ENCODE measurements at places on chromosomes 2 and 18.
A peak's percentile ranks its signal among the peaks of the same experiment; 100 is the strongest.

DNA sequence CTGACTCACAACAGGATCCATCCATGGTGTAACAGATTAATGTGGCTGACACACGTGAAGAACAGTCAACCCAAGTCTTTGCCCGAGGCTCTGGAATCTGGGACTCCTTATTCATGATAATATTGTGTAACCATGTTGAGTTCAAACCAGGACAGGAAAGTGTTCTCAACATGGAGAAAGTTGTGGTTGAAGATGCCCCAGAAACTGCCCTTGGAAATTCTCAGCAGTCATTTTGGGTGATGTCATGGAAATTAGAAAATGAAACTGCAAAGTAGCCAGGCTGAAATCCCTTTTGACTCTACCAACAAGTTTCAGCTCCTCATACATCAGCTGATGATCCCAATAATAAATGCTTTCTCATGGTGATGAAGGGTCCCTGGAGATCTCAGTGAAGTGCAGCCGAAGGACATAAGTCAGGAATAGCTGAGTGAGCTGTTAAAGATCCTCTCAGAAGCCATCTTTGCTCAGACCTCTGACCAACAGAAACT lies 307.7 kb downstream of the TNS1 start:
- DNase-seq, result no peak

DNA sequence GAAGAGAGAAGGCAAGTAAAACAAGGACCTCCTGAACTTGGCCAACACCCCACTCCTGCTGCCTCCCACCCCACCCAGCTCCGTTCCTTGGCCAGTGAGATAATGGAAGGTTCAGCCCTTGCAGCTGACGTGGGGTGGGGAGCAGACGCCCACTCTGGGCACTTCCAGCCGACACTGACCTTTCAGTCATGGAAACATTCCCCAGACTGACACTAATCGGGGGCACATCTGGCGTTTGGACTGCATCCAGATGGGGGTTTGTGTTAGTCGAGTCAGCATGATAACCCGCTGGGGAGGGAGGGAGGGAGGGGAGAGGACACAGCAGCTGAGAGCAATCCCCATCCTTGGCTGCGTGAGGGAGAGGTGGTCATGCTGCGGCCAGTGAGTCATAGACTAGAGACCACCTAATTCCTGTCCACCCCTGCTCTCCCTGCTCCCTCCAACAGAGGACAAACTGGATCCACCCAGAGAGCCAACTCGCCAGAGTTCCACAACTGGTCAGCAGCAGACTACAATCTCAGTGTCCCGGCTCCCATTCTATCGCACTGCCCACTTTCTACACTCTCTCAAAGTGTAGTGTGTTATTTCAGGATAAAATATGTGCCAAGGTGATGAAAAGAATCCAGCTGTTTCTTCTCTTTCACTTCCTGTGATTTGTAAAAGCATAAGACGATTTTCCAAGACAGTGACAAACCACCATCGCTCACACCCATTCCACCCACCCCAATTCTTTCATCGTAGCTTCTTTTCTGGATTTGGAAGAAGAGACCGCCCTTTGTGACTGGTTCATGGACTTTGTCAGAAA lies 115.4 kb upstream of the PKDCC start:
- DNase-seq, result no peak

DNA sequence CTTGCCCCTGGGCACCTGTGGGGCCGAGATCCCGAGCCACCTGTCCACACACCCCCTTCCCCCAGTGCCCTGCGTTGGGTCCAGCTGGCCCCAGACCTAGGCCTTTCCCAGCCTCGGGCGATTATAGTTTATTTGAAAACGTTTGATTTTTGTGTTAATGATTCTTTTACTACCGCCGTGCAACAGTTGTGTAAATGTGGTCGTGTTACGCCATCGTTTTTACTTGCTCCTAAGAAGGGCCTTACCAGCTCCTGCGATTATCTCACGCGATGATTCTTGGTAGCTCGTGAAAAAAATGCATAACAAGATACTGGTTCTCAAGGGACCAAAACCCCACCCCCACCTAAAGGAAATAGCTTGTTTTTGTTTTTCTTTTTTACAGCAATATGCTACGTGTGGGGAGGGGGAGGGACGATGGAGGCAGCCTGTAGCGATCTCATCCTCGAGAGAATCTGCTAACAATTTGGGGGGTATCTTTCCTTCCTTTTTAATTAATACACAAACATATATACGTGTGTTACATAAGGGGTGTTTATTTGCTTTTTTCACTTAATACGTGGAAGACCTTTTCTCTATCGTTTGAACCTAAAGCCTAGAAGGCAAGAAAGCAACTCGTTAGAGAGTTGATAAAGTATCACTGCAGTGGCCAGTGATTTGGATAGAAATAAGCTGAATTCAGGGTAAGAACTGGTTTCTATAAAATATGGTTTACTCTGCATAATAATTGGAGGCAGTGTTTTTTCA lies 1.0 kb downstream of the ZDBF2 start:
- no peak for DNase-seq

DNA sequence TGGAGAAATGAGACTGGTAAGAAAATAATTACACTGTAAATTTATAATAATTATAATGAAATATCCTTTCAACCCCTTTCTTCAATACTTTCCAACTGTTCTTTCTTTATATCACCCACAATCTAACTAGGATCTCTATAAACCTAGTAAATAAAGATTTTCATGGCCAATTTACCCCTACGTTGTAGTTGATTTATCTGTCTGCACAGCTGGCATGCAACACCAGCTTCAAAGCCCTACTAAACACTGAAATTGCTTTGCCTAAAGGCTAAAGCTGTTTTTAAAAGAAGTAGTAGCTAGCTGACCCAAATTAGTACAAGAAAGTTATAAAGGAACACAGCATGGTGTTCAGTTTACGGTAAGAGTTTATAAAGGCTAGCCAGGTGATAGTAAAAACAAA lies 140.1 kb downstream of the NOL4 start:
- no peak for DNase-seq

- no peak for DNase-seq
Observed at GRCh38 chr2:143463719-143464118, 334.5 kb downstream of the ARHGAP15 start.

DNA sequence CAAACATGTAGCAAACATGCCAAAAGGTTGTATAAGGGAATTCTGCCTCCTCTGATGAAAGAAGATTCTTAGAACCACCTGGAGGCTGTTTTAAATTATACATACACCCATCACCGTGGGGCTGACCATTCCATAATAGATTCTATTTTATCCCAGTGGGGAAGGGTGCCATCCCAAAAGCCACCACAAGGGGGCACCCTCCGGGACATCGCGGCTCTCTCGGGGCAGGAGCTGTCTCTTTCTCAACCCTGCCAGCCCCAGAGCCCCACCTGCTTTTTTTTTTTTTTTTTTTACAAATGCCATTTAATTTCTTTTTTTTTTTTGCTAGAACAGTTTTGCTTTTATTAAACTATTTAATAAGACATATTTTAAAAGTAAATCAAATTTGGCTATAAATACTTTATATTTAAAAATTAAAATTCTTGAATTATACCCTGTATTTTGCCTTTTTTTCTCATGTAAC lies 8.6 kb upstream of the MTCL1 start:
- DNase-seq, result peak; percentile 30

- DNase-seq, result peak; percentile 67
Observed at GRCh38 chr2:98479959-98480524, 35.4 kb downstream of the INPP4A start.

- DNase-seq, result no peak
Observed at GRCh38 chr2:179592167-179592936, 269.1 kb downstream of the ZNF385B start.

GRCh38 chr2:129936334-129936934 lies 43.0 kb upstream of the RAB6C start:
- peak; percentile 36 for DNase-seq

GRCh38 chr2:1769703-1770422 lies 25.5 kb upstream of the PXDN start:
- peak; percentile 61 for DNase-seq

- no peak for DNase-seq
Observed at GRCh38 chr2:120733238-120733932, 2.3 kb upstream of the GLI2 start.

DNA sequence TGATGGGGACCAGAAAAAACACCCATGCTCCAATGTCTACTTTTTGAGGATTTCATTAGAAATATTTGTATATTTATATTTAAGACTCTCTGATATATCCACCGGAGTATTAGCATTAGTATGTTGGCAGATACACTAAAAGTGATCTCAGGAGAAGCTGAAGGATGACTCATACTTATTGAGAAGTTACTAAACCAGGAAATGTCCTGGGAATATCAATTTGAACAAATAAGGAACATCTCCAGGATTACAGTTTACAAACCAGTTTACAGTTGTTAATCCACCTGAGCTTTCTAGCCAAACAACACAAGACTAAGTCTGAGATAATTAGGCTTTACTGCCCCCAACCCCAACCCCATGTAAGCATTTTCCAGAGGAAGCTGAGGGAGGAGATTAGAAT lies 16.1 kb upstream of the DPP4 start:
- DNase-seq, result no peak

GRCh38 chr2:158034198-158034866 lies 67.3 kb upstream of the UPP2 start:
- peak; percentile 67 for DNase-seq

DNA sequence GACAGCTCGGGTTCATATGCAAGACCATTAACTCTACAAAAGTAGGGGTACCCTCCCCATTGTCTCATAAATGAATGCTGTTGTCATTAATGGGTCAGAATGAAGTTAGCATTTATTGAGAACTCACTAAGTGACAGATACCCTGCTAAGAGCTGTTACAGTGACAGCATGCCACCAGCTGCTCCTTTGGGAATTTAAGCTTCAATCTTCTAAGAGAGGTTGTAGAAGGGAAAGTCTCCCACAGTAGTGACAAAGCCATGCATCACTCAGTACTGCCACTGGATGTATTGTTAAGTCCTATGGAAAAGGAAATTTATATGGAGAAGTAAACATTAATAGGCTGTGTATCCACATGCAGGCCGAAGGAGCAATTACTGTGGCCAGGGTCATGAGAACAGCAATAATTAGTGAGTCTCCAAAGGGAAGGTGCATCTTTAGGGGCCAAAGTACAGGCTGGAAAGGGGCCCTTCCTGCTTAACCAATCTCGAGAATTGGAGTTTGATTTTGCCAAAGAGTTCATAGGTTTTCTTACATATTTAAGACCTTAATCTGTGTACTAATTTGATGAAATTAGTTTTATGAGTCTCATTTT lies 64.5 kb upstream of the FAM124B start:
- no peak for DNase-seq

- no peak for DNase-seq
Observed at GRCh38 chr2:82139979-82140611, 1835.5 kb upstream of the LRRTM1 start.

DNA sequence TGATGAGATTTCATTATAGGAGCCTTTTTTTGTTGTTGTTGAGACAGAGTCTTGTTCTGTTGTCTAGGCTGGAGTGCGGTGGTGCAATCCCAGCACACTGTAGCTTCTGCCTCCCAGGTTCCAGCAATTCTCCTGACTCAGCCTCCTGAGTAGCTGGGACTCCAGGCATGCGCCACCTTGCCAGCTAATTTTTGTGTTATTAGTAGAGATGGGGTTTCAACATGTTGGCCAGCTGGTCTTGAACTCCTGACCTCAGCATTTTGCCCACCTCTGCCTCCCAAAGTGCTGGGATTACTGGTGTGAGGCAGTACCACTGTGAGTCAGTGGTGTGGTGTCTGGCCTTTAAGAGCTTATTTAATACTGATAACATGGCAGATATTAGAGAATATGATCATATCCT lies 60.1 kb downstream of the MOB4 start:
- DNase-seq, result no peak

- no peak for DNase-seq
Observed at GRCh38 chr18:23916338-23916737, 98.2 kb upstream of the TTC39C start.

- DNase-seq, result no peak
Observed at GRCh38 chr2:28248511-28248910, 144.1 kb upstream of the FOSL2 start.

DNA sequence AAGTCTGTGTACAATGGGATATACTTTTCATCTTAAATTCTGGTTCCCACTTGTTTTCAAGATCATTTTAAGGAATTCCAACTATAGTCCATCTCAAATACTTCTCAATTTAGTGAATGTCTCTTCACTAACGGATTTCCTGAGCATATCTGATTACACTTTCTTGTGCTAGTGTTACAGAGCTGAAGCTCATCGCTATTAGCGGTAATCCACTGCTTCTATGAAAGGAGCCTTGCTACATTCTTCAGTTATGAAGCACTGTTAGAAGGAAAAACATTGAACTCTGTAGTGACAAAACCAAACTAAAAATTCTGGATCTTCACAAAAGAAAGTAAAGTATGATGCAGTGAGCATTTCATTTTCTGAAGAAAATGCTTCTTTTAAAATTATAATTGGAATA lies 72.0 kb downstream of the AGPS start:
- no peak for DNase-seq

DNA sequence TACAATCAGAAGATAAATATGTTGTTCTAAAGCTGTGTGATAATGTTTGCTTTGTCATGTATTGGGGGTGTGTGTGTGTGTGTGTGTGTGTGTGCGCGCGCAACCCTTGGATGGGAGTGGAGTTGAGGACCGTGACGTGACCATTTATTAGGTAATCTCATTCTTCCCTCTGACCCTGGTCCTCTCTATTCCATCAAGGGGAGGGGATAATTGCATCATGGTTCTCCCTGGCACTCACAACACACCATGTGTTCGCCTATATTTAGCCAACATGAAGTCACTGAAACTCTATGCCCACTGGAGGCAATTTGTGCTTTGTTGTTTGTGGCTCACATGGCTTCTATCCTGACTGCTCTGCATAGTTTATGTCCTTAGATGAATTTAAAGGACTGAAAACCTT lies 79.8 kb upstream of the LRPPRC start:
- DNase-seq, result no peak

DNA sequence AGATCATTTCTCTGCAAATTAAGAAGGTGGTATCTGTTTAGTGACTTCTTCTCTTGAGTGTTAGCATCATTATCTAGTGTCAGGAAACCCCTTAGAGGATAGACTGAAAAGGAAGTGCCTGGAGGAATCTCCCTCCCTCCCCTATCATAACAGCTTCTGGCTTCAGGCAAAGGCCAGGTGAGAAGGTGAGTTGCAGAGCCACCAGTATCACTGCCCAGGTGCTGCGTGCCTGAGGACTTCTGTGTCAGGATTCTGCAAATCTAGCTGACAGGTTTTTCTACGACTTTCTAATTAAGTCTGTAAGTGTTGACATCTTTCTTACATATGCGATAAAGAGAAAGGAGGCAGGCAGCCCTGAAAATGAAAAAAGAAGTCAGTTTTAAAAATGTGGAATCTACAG lies 111.9 kb downstream of the CCDC85A start:
- no peak for DNase-seq

DNA sequence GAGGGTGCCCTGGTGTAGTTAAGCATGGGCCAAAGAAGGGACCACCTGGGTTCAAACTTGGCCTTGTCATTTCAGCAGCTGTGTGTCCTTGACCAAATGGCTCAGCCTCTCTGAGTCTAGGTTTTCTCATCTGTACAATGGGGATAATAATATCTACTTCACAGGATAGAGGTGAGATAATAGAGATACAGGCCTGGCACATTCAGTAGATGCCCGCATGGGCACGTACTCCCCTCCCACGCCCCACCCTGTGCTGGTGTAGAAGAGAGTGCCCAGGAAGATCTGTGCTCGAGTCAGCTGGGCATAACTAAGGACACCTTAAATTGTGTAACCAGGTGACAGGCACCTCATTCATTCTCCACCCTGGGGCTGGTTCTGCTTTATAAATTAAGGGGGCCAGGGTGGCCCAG lies 8.4 kb upstream of the TMEM185B start:
- DNase-seq, result no peak
